GDM1 (cell line): ENCODE measurements at places on chromosomes 7 and 10.

DNA sequence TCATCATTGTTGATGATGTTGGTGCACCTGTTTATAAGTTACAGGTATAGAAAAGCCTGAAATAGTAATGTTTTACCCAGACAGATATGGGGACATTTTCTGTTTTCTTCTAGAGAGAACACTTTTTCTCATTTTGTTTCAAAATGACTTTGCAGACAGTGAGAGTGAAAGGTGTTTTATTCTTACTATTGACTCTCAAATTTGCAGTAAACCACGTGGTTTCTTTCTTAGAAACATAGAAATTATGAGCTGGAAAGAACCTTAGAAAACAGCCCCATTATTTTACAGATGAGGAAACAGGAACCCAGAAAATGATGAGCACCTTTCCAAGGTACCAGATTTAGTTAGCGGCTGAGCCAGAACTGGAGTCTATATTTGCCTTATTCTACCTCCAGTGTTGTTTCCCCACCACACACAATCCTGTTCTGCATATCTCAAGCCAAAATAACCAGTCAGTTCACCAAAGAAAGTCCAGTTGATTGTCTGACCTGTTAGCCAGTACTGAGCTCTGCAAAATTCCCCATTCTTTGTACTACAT, 138.9 kb upstream of the AHR start:
- DNase-seq: no peak

DNA sequence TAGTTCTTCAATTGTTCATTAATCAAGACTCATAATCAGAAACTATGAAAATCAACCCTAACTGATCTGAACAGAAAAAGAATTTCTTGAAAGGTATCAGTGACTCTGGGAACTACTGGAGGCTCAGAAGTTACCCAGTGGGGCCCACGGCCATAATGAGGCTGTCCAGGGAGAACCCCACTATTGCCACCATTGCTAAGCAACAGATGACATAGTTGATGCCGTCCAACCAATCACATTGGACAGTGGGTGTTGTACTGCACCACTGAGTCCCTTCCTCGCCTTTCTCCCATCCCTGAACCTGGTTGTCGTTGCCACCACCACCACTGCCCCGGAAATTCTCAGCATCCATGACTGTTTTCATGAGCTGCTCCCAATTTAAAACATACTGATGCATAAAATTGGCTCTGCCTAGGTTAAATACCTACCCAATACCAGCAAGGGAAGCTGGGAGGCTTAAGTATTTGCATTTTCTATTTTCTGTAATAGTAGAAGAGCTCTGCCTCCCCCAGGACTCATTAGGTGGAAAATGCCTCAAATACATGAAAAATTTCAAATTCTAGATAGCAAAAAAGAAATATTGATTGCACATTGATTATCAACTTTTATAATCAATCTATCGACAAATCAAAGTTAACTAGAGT, 26.7 kb upstream of the USP6NL start:
- DNase-seq: no peak

GRCh38 chr10:98125940-98126631, 8.4 kb upstream of the R3HCC1L start:
- DNase-seq: no peak

- no peak for DNase-seq
These were observed 430.3 kb upstream of the SEMA3A start for GRCh38 chr7:84624927-84625326.

GRCh38 chr7:33726582-33726981, 178.8 kb upstream of the BMPER start:
- DNase-seq: no peak

DNA sequence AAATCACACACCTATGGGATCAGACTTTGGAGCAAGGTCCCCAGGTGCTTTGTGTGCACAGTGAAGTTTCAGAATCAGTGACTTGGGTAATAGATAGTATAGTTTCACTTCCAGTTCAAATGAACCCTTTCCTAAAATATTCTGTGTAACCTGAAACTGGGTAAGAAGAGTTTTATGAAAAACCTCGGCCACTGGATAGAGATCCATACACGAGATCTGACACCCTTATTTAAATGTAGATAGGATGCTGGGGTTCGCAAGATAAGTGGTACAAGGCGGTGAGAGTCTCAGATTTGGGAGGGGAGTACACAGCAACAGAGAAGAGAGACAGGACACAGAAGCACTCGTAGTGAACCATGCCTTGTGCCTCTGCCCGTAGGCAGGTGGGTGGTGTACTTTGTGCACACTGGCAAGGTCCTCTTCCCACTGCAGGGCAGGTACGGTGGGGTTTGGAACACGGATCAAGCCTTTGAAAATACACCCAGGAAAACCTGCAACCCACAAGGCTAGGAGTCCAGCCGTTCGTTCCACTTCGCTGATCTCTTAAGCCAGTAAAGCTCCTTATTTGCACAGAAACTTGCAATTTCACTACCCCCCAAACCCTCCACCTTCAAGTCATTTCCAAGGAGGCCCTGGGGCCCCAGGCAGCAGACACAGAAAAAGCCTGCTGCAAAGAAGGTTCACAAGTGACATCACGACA, 162.8 kb downstream of the USP6NL start:
- no peak for DNase-seq

DNA sequence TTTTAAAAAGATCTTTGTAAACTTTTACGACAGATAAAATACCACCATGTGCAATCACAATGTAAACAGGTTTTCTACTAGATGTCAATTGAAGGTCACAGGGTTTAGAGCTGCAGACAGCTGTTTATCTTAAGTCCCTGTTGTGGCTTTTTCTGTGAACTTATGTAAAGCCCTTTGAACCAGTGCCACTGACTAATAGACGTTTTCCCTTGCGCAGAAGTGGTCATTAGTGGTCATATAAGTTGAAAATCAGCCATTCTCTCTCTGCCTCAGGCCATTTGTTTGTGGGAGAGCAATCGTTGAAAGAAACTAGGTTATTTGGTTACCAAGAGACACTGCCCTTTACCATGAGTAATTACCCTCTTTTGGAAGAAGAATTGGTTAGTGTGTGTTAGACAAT, 23.9 kb downstream of the CACNB2 start:
- DNase-seq: no peak

GRCh38 chr7:123979876-123980275, 53.0 kb downstream of the TMEM229A start:
- DNase-seq: no peak

- no peak for DNase-seq
These were observed 45.0 kb upstream of the TSPAN13 start for GRCh38 chr7:16708511-16708910.

DNA sequence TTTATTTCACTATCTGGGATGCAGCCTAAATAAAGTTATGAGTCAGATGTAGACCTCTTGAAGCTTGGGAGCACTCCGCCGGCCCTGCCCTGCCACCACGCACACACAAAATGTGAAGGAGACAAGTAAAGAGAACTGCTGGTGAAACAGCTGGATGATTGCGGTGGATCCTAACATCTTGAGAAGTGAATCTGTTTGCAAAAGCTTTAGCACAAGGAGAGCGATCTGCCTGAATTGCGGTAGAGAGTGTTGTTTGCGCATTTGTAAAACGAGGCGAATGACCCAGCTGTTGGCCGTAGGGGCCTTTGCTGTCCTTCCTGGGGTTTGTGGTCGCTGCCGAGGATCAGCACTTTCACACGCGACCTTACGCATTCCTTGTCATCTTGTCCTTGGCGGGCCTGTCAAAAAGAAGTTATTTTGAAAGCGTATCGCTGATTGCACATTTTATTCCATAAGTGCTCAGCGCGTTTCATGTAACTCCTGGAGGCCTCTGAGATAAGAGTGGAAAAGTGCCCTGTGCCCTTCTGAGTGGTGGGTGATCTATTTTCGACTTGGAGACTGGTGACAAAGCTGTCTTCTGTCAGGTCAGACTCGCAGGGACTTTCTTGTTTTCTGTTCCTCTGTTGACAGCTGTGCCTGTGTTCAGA, 40.8 kb downstream of the RBM20 start:
- DNase-seq: no peak

DNA sequence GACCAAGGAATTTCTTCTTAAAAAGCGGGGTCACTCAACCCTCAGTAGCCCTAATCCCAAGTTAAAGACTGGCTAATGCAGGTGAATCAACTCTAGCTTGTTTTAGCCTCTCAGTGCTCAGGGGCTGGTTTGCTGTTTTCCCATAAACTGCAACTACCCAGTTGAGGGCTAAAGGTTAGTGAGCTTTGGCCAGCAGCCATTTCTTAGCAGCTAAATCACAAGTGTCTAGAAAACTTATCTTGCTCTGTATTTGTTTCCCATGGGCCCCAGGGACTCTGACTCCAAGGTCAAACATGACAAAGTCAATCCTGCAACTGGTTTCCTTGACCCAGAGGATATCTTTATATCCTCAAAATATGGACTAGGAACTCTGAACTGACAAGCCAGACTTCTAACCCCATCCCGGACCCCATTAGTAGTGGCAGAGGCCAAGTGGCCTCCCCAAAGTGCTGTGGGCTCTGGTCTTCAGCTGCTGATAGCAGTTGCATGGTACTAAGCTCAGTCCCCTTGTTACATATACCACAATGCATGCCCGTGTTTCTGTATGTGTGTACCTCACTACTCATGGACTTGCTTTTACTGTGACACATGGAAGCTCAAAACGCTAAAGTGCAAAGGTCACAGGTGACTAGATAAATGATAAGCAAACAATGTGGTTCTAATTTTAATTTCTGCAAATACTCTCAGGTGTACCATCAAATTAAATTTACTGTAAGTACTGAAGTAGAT, 793.0 kb upstream of the IGFBP3 start:
- DNase-seq: no peak
